ENCODE measurements at places on chromosomes 3 and 15.

DNA sequence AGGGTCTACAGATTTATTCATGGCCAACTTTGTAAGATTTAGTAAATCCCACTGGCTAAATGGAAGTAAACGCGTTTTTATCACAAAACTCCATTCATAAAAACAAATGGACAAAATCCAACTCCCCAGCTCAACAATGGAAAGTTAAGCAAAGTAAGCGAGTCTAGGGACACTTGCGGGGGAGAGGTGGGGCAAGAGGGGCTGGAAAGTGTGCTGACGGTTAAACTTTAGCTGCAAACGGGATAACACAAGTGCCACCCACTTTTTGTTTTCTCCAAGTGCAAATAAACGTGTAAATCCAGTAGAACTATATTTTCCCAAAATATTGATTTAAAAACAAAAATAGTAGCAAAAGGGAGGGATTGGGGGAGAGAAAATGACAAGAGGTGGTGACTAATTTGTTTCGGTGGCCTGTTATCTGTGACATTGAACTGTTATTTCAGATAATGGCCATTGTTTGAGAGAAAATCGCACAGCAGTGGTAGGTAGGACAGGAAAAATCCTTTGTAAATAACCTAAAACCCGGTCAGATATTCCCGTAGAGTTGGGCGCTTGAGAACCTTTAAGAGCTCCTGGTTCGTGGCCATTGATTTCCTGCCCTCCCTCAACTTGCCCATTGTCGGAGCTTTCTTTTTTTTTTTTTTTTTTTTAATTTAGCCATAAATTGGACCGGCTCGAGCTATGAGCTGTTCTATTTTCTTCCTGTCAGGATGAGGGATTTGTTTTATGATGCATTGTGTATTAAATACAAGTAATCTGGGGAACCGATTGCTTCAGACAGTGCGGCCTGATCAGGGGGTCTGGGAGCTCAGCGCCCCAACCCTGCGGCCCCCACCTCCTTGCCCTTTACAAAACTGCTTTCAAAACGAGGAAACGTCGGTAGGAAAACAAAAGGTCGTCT lies 514.8 kb downstream of the MECOM start:
- no peak for DNase-seq

GRCh38 chr3:113436809-113437208 lies 4.5 kb downstream of the CFAP44 start:
- no peak for DNase-seq

- no peak for DNase-seq
Observed at GRCh38 chr3:45479621-45480035, 91.3 kb downstream of the LARS2 start.

- no peak for DNase-seq
Observed at GRCh38 chr3:156488767-156489166, 66.2 kb downstream of the SSR3 start.

Data from spleen (tissue), 13 donors.